Naive thymus-derived CD4-positive, alpha-beta T cell (primary cell): ENCODE measurements at places on chromosomes 7 and 10.

GRCh38 chr7:91537260-91538152 lies 273.3 kb downstream of the FZD1 start:
- no peak for DNase-seq

DNA sequence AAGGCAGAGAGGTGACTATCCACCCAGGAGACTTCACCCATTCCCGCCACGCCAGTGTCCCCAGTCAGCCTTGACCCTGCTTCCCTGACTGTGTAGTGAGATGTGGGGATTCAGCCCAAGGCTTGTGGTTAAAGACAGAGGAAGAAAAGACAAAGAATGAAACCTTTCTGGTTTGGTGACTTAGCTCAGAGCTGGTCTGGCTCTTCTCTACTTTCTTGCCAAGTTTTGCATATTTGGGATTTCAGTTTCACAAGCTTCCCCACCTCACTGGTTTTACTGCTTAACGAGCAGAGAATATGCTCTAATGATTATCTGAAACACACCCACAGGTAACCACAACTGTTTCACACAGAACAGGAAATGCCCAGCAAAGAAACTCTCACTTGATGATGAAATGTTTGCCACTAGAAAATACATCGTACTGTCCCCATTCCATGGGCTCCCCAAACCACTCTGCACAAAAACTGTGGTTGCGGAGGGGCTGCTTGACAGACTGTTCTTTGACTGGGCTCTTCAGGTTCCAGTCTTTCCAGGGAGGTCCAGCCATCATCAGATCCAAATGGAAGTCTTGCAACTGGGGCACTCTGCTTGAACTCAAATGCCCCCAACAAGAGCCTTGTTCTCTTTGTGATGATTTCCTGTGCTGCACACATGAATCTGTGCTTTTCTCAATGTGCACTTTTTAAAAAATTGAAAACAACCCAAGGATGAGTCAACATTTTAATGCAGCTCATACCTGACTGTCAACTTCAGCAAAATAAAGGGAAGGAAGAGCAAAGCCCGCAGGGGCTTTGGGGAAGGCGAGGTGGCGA lies 95.5 kb downstream of the CTBP2 start:
- no peak for DNase-seq

- no peak for DNase-seq
Measured at GRCh38 chr7:120793213-120793936, 64.6 kb downstream of the TSPAN12 start.

- no peak for DNase-seq
Measured at GRCh38 chr7:98354511-98355249, 46.2 kb downstream of the BAIAP2L1 start.

DNA sequence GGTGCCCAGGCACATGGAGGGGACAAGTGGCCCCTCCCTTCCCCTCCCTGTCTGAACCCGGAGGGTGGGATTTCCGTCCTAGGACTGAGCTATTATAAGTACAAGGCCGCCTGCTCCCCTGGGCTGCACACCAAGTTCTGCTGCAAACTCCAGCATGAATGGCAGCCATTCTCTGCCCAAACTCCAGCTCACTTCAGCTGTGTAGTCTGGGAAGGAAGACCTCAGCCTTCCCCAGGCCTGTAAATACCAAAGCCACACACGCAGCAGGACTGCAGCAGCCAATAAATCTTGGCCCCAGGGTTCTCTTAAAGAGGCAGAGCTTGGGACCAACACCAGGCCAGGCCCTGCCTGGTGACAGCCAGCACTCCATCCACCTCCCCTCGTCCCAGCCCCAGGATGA lies 291.3 kb upstream of the ZMIZ1 start:
- no peak for DNase-seq

- DNase-seq, result no peak
Measured at GRCh38 chr7:100640517-100641440, 573 bp downstream of the TFR2 start.

GRCh38 chr7:55030314-55030713 lies 11.5 kb downstream of the EGFR start:
- no peak for DNase-seq

DNA sequence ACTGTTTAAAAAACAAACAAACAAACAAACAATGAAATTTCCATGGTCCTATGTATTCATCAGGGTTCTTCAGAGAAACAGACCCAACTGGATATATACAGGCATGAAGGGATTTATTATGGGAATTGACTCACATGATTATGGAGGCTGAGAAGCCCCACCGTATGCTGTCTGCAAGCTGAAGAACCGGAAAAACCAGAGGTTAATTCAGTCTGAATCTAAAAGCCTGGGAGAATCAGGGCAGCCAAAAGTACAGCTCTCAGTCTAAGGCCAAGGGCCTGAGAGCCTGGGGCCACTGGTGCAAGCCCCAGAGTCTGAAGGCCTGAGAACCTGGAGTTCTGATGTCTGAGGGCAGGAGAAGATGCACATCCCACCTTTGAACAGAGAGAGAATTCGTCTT lies 163.5 kb downstream of the MDFIC start:
- no peak for DNase-seq

DNA sequence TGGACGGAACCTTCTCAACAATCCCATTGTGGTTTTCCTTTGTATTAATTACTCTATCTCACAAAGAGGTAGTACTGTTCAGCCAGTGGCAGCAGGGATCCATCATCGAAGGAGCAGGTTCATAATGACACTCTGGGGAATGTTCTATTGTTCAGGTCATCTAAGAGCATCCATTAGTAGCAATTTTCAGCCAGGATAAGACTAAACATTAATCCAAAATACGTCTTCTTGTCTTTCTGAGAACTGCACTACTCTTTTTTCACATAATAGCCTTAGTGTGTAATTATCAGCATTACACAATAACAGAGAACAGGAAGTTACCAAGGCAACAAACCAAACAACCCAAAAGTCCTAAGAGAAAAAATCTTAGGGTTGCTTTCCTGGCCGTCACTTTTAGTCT lies 259.5 kb upstream of the VWC2 start:
- no peak for DNase-seq

DNA sequence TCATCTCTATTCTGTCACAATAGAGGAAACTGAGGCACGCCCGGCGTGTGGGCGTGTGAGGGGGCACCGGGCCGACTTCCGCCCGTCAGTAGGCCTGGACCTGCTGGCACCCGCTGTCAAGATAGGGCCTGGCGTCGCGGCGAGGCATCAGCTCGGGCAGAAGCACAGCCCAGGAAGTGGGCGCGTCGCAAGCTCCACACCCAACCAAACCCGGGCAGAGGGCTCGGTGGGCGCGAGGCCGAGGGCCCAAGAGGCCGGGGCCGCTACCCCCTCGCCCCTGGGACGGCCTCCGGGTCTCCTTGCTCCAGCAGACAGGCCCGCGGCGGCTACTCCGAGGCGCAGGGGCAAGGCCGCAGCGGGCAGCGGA lies 91.2 kb downstream of the SPAG6 start:
- DNase-seq, result no peak

GRCh38 chr7:52501696-52502095 lies 533.7 kb upstream of the POM121L12 start:
- no peak for DNase-seq

- DNase-seq, result no peak
Measured at GRCh38 chr7:42210333-42210732, 26.7 kb downstream of the GLI3 start.

DNA sequence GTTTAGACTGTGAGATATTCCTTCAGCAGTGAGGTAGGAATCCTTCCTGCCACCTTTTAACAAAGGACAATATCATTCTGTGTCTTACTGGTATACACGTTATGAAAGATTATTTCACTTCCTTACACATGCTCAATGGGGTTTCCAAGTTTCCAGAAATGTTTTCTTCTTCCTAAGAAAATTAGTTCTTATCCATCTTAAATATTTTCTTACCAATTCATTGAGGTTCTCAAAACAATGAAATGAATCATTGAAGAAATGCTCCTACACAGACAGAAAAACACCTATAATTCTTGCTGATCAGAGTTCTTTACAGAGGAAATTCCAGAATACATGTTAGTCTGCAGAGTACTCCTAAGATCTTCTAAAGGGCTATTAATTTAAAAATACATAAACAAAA lies 51.4 kb upstream of the SEC61G start:
- DNase-seq, result no peak

DNA sequence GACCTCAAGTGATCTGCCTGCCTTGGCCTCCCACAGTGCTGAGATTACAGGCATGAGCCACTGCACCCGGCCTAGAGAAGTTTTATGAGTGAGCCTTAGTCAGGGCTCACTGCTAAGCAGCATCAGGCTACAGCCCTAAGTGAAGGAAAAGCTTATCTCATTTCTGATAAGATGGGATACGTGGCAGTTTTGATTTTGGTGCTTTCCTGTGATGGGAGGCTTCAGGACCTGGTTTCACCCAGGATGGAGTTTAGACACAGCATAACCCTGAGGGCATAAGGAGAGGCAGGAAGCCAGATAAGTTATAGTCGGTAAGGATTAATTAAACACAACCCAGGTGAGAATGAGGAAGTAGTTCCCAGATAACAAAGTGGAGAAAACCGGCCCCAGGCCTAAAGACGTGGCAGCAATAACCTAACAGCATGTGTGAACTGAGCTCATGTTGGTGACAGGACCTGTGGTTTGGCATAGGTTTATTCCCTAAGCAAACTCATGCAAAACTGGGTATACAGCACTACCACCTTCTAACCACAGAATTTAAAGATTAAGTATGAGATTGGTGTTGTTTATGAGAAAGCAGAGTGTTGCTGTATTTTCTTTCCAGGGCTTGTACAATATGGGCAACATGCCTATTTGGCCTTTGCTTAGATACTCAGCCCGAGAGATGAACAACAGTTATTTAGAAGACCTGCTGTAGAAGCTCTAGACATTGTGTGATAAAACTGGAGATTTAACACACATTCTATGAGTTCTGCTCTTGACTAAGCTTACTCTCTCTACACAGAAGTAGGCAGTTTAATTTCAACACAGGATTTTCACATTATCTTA lies 119.4 kb downstream of the COL28A1 start:
- no peak for DNase-seq

GRCh38 chr10:88108115-88108610 lies 244.7 kb downstream of the PTEN start:
- no peak for DNase-seq

DNA sequence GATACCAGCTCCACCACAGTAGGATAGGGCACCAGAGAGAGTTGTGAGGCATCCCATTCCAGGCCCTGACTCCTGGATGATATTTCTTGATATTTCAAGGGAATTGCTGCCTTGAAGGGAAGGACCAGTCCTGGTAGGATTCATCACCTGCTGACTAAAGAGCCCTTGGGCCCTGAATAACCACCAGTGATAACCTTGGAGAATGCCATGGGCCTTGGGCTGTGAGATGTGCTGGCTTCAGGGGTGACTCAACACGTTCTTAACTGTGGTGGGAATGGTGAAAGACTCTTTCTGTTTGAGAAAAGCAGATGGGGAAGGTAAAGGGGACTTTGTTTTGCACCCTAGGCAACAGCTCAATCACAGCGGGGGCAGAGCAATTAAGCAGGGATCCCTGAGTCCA lies 21.4 kb upstream of the ASZ1 start:
- DNase-seq, result no peak

DNA sequence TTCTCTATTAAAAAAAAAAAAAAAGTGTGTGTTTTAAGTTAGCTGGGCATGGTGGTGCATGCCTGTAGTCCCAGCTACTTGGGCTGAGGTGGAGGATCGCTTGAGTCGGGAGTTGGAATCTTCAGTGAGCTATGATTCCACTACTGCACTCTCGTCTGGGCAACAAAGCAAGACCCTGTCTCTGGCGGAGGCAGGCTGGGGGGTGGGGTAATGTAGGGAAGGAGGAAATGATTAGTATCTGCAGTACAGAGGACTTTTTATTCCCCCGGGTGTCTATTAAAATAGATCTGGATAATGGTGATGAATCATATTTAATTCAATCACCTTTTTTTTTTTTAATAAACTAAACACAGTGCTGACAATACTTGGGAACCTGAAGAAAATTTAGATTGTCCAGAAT lies 6.5 kb downstream of the CBX3 start:
- DNase-seq, result no peak

GRCh38 chr7:23345601-23346000 lies 46.5 kb downstream of the MALSU1 start:
- no peak for DNase-seq
